ENCODE measurements at places on chromosomes 6 and 20.

GRCh38 chr6:139409026-139409425 lies 34.6 kb upstream of the CITED2 start:
- DNase-seq, result no peak

DNA sequence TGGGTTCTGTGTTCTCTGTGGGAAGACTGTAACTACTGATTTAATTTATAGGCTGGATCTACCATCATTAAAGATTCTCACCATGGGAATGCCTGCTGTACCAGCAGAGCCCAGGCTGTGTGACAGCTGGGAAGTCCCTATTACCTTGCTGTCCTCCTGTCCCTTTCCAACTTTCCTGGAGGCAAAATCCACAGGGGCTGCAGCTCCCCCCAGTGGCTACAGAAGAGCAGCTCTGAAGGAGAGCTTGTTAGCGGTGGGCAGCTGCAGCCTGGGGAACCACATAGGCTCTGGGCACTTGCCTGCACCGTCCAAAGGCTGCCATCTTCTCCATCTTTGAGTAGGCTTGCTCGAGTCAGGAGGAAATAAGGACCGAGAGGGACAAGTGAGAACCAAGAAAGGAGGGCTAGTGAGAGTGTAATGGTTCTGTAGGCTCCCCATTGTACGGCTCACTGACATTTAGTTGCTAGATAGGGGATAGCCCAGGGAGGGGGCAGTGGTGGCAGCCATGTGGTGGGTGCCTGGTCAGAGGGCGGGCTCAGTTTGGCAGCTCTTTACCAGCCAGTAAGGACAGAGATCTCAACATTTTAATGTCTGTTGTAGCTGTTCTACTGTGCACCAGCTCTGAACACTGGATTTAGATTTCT lies 155.1 kb upstream of the MLIP start:
- DNase-seq, result peak; percentile 66

DNA sequence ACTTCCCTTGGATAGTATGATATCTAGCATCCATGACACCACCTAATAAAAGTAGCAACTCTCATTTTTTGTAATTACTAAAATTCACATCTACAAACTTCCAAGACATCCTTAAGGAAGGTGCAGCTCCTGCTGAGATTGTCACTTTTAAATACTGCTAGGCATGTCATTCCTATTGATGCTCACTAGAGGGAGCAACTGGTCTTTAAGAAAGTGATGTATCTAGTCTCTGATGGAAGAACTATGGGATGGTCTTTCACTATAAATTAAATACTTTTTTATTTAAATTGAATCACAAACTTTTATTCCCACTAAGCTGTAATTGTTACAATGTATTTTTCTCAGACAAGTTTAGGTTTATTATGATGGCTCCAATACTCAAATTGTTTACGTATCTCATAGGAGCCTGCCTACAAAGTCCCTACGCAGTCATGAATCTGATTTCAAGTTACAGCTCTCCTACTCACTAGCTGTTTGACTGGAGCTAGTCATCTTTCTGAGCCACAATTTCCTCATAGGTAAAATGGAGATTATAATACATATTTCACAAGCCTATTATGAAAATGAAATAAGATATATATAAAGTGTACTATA lies 8.1 kb upstream of the TSPYL1 start:
- no peak for DNase-seq

DNA sequence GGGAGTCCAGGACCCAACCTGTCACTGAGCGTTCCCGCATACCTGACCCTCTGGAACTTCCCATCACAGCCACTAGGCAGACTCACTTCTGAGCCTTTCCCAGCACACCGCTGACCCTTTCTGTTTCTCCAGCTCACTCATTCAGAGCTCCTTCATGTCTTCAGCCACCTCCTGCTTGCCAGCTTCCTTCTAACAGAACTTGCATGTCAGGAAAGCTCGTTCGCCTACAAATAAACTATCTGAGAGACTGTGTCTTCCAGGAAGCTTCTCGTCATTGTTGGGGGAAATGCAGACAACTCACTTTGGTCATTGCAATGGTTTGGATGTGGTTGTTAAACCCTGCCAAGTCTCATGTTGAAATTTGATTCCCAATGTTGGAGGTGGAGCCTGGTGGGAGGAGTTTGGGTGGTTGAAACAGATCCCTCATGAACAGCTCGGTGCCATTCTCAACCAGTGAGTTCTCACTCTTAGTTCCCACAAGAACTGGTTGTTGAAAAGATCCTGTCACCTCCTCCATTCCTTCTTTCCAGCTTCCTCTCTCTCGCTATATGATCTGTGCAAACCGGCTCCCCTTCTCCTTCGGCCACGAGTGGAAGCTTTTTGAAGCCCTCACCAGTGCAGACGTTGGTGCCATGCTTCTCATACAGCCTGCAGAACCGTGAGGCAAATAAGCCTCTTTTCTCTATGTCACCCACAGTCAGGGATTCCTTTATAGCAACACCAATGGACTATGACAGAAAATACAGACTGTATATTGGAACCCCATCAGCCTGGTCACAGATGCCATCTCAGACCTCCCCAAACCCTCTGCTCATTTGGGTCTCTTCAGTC lies 1.4 kb upstream of the MUC21 start:
- DNase-seq, result peak; percentile 45

DNA sequence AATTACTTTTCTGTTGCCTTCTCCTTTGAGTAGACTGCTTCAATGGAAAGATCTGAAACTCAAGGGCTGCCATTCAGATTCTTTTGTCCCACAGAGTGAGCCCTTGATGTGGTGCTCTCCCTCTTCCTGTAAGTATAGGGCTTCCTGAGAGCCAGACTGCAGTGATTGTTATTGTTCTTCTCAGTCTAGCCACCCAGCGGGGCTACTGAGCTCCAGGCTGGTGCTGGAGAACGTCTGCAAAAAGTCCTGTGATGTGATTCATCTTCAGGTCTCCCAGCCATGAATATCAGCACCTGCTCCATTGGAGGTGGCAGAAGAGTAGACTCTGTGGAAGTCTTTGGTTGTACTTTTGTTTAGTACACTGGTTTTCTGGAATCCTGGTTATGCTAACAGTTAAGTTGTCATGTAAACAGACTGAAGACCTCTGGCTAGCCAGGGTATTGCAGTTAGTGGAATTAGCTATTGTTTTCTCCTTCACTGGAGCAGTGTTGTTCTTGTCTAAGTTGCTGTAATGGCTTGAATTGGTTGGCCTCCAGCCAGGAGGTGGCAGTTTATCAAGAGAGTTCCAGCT lies 240.9 kb downstream of the COL12A1 start:
- DNase-seq, result no peak

DNA sequence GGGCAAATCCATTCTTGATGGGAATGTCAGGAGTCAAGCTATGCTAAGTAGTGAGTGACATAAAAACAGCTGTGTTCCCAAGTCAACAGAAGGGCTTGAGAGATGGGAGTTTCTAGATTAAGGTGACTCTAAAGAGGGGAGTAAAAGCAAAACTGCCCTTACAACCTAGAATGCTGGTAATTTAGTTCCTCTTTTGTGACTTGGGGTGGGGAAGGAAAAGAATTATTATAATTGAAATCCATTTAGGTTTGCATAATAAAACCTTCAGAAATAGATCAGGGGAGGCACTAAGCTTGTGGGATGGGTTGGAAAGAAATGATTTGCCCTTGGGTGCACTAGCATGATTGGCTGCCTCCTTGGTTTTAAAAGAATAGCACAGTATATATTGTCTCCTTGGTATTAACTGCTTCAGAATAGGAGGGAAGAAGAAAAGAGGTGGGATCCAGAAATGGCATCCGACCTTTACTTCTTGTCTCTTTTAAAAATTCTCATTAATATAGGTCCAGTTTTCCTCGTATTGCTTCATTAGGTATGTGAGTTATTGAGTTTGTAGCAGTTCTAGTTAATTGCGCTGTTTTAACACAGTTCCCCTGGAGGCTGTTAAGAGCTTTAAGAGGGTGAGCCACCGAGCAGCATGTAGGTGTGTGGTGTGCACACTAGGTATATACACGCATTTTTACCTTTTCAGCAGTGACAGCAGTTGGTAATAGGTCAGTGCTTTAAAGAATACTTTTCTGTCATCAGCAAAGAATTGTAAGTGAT lies 95.3 kb upstream of the VSTM2L start:
- DNase-seq, result no peak

DNA sequence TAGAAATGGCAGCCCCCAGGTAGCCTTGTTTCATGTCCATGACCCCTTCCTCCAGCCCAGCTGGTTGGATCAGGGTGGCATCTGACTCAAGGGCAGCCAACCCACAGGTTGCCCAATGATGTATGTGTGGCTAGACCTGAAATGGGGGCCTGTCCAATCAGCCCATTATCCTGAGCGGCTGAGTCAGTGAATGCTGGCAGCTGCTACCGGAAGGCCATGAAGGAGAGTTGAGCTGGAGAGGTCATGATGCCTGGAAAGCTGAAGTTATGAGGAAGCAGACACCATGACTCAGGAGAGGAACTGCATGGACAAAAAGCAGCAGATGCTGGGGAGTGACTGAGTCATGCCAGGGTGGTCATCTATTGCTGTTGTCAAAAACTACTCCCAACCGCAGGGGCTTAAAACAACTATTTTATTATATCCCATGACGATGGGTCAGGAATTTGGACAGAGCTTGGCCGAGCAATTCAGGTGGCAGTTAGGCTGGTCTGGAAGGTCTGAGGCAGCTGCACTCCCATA lies 67.3 kb downstream of the MDGA1 start:
- no peak for DNase-seq

GRCh38 chr20:362271-363254 lies 15.7 kb downstream of the NRSN2 start:
- no peak for DNase-seq

DNA sequence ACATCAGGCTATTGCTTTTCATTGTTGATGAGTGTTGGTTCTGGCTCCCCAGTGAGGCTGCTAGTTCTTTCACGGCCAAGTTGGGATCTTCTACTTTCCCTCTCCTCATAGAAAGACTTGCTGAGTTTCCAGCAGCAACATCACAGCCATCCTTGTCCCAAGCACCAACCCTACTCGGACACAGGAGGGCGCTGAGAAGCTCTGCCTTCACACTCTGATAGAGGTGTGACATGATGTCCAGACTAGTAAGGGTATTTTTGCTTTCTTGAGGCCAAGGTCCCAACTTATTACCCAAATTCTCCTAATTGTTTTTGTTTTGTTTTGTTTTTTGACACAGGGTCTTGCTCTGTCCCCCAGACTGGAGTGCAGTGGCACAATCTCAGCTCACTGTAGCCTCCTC lies 3.0 kb upstream of the GCM1 start:
- no peak for DNase-seq

DNA sequence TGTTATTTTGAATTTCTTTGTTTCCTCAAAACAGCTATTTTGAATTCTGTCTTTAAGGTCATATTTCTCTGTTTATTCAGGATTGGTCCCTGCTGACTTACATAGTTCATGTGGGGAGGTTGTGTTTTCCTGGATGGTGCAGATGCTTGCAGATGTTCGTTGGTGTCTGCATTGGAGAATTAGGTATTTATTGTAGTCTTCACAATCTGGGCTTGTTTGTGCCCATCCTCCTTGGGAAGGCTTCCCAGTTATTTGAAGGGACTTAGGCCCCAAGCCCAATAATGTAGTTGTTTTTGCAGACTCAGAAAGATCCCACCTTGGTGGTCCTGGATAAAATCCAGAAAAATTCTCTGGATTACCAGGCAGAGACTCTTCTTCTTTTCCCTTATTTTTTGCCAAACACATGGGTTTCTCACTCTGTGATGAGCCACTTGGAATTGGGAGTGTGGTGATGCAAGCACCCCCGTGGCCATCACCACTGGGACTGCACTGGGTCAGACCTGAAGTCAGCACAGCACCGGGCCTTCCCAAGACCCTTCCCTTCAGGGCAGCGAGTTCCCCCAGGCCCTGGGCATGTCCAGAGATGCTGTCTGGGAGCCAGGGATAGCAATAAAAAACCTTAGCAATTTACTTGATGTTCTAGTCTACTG lies 81.6 kb upstream of the EZR start:
- DNase-seq, result no peak

Data from nephron progenitor cell (in vitro differentiated cells).